Left lung (tissue), 14 donors: ENCODE measurements at places on chromosomes 4 and X. TPM values are rescaled to one million over a fixed set of nuclear protein-coding genes. Genes with fewer than 3 reads are reported as not detected.
A peak's percentile ranks its signal among the peaks of the same experiment; 100 is the strongest.

SORBS2 gene
- 24.2 TPM for polyA plus RNA-seq

EVC2 gene
- 10.9 TPM for polyA plus RNA-seq

ADRA2C gene
- 0.75 TPM for polyA plus RNA-seq

FAM9B gene
- polyA plus RNA-seq, result 0.09 TPM

CLIC2 gene
- 8.7 TPM for polyA plus RNA-seq

GPR82 gene
- polyA plus RNA-seq, result not detected

SSX2 gene
- polyA plus RNA-seq, result not detected

CT45A1 gene
- polyA plus RNA-seq, result 6.2 TPM

TRMT10A gene
- polyA plus RNA-seq, result 13.4 TPM

KLF8 gene
- polyA plus RNA-seq, result 18.0 TPM

CSN1S1 gene
- polyA plus RNA-seq, result not detected

BMX gene
- 2.5 TPM for polyA plus RNA-seq

ATP2B3 gene
- polyA plus RNA-seq, result 0.17 TPM

KCNE5 gene
- 6.9 TPM for polyA plus RNA-seq

MAGEA10 gene
- polyA plus RNA-seq, result not detected

- DNase-seq, result no peak
These were observed 108.1 kb downstream of the UCHL1 start for GRCh38 chr4:41364876-41365275.

- DNase-seq, result no peak
These were observed 40.4 kb downstream of the UNC5C start for GRCh38 chr4:95508421-95508820.

- DNase-seq, result no peak
These were observed 105.1 kb downstream of the FNIP2 start for GRCh38 chr4:158873795-158874401.

GRCh38 chrX:24335871-24336270, 22.0 kb upstream of the SUPT20HL2 start:
- no peak for DNase-seq

- no peak for DNase-seq
These were observed 23.3 kb downstream of the TLR8 start for GRCh38 chrX:12929701-12930100.

DNA sequence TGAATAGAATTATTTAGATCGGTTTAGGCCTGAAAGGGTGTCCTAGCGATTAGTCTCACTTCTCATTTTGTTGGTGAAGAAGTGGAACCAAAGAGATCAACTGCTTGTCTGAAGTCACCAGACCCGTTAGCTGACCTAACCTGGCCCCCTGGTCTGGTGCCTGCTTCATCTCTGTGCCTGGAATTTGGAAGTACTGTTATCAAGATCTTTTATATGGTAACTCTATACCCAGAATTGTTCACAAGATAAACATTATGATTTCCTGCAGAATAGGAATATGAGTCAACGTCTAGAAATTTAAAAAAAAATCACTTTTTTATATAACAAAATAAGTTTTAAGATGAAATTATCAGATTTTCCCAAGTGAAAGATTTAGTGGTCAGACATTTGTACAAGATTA, 37.2 kb downstream of the LRP2BP start:
- DNase-seq, result no peak

DNA sequence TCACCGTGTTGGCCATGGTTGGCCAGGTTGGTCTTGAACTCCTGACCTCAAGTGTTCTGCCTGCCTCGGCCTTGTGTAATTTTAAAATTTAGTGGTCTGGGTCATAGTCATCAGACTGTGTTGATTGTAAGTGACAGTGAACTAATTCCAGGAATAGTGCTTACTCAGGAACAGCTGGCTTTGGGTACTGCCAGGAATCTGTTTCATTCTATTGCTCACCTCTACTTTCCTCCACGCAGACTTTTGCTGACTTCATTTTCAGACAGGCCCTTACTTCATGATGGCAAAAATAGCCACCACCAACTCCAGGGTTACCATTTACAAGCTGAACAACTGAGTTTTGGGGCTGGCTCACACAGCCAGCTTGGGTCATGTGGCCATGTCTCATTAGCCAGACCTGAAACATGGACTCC, 54.6 kb downstream of the FNIP2 start:
- DNase-seq, result no peak

DNA sequence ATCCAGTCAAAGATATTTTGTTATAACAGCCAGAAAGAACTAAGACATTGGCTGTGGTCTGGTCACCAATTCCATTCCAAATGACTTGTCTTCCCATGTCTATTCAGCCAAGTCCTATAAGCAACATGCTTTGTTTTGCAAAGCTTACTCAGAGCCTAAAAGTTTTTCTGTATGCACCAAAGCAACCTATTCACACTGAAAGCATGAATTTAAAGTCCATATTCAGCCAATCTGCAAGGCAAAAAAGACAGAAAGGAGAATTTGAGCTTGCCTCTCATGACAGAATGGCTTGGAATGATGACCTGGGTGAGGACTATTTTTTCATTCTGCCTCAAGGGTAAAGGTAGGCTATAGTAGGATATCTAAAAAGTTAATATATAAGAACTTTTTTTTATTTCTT, 323.2 kb upstream of the NOCT start:
- no peak for DNase-seq

GRCh38 chr4:85681221-85681657, 206.3 kb downstream of the ARHGAP24 start:
- peak; percentile 72 for DNase-seq

DNA sequence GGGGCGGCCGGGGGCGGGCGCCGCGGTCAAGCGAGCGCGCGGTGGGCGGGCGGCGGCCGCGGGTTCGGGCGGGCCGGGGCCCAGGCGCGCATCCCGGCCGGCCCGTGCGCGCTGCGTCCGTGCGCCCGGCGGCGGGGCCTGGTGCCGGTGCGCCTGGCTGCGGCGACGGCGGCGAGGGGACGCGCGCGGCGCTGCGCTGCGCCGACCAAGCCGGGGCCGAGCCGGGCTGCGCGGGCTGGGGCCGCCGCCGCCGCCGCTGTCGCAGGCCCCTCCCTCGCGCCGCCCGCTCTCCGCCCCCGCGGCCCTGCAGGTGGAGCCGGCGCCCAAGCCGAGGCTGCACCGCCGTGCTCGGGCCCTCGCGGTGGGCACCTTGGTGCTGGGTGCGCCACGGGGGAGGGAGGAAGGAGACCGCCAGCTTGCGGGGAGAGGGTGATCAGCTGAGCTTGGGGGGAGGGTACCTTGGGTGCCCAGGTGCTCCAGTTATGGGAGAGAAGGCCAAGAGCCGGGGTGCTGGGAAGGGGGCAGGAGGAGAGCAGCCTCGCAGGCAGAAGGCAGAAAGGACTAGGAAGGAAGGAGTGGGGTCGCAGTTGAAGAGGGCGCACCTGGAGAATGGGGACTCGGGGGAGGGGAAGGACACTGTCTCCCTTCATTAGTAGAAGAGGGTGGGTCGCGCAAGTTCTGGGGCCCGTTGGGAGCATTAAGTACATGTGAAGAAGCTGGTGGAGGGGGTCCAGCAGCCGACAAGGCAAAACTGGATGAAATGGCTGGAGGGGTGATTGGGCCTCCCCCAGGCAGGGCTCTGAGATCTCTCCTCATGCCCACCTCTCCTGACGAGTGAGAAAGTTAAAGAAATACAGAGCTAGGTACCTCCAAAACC, at the start of gene PPP2R2C:
PPP2R2C (minus strand) TSS at position 228 of the 877 bp plus-strand sequence. CDS start 385 bp downstream, outside the sequence.
- DNase-seq, result peak; percentile 70

- no peak for DNase-seq
These were observed 13.0 kb upstream of the MCF2 start for GRCh38 chrX:139720979-139721378.

GRCh38 chr4:92814677-92815076, 510.9 kb downstream of the GRID2 start:
- no peak for DNase-seq

GRCh38 chrX:40719731-40720130, 15.6 kb downstream of the MED14 start:
- DNase-seq, result no peak

DNA sequence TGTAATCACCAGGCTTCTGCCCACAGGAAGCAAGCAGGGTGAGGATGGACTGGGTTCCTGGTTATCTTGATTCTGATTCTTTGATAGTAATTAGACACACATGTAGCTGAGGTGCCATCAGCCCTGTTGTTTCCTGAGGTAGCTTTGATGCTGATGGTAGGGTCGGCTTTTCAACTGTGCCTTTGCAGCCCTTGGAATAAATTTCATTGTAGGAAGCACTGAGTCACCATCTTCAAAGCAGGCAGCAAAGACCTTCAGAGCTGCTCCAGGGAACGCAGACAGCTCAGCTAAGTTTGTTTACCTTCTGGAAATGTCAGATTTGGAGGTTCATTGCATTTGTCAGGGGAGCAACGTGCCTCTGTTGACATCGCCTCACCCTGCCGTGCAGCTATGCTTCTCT, 135.4 kb downstream of the ASMT start:
- DNase-seq, result no peak

DNA sequence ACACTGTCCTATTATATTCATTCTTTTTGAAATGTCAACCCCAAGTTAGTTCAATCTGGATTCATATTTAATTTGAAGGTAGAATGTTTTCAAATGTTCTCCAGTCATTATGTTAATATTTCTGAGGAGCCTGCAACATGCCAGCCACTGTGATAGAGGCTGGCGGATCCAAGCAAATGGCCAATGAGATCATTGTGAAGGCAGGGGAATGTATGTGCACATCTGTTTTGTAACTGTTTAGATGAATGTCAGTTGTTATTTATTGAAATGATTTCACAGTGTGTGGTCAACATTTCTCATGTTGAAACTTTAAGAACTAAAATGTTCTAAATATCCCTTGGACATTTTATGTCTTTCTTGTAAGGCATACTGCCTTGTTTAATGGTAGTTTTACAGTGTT, 1.6 kb downstream of the CXCL1 start:
- DNase-seq, result no peak

- DNase-seq, result no peak
These were observed 596.0 kb upstream of the SLIT2 start for GRCh38 chr4:19655666-19656065.

DNA sequence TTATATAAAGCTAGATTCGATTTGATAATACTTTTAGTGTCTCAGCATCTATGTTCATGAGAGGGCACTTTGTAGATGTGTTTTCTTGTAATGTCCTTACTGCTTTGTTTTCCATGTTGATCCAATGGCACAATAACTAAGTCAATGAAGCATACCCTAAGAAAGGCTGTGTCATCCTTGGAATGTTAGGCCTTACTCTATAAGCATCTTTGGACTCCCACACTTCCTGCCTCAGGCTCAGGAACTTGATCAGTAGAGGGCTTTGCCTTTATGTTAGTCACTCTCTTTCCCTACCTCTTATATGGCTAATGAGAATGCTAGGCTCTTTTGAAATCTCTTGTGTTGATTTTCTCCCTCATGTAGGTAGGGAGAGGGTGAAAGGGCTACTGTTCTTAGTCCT, 33.2 kb upstream of the EDA2R start:
- no peak for DNase-seq
